Type B pancreatic cell (in vitro differentiated cells): ENCODE measurements at places on chromosomes 3 and 15. TPM values are rescaled to one million over a fixed set of nuclear protein-coding genes. Genes with fewer than 3 reads are reported as not detected.
A peak's percentile ranks its signal among the peaks of the same experiment; 100 is the strongest.

DNA sequence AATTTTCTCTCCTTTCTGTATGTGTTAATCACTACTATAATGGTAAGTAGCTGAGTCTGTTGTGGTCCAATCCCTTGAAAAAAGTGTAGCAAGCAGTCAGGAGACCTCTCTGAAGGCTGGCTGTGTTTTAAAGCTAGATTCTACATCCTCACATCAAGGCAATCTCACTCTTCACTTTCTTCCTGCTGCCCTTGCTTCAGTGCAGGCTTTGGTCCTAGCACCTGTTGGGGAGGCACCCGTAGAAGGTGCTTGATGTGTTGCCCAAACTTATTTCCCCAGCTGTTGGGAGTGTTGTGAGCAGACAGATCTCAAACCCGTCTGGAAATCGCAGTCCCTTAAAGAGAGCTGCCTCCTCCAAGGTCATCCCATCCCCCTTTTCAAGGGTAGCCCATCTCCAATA is 8.6 kb downstream of the FRMD4B start:
- DNase-seq = no peak

SH2D7 gene
- not detected in 2 replicates for total RNA-seq

DNA sequence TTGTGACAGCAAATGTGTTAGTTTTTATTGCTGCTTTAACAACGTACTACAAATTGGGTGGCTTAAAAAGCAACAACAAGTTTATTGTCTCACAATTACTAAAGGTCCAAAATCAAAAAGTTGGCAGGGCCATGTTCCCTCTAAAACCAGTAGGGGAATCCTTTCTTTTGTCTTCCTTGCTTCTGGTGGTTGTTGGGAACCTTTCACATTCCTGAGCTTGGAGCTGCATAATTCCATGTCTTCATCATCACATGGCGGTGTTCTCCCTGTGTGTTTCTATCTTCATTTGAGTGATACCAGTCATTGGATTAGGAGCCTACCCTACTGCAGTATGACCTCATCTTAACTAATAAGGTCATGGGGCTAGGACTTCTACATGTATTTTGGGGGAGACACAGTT is 7.4 kb downstream of the SPRED1 start:
- DNase-seq = no peak

SERPINI2 gene
- 0.70 TPM in 1 of 2 replicates, not detected in the other for total RNA-seq

DNA sequence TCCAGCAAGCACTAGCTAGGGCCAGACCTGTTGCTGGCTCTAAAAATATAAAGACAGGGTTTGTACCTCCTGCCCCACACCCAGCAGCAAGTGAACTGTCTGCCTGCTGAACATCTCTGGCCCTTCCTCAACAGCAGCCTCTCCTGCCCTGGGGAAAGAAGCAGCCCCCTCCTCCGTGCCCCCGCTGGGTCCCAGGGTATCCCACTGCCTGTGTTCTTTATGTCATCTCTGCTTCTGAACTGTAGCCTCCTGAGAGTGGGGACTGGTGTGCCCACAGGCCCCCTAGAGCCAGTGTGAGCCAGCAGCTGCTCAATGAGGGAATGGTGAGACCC is 54.5 kb downstream of the ACAD9 start:
- DNase-seq = peak; percentile 49

GRCh38 chr3:12255393-12255792 is 33.5 kb upstream of the PPARG start:
- no peak for DNase-seq

BRK1 gene
- 132 and 147 TPM in 2 replicates for total RNA-seq

- no peak for DNase-seq
Measured at GRCh38 chr3:177478170-177478867, 281.0 kb upstream of the TBL1XR1 start.

GRCh38 chr3:55888282-55888885 is 401.3 kb upstream of the WNT5A start:
- no peak for DNase-seq

DNA sequence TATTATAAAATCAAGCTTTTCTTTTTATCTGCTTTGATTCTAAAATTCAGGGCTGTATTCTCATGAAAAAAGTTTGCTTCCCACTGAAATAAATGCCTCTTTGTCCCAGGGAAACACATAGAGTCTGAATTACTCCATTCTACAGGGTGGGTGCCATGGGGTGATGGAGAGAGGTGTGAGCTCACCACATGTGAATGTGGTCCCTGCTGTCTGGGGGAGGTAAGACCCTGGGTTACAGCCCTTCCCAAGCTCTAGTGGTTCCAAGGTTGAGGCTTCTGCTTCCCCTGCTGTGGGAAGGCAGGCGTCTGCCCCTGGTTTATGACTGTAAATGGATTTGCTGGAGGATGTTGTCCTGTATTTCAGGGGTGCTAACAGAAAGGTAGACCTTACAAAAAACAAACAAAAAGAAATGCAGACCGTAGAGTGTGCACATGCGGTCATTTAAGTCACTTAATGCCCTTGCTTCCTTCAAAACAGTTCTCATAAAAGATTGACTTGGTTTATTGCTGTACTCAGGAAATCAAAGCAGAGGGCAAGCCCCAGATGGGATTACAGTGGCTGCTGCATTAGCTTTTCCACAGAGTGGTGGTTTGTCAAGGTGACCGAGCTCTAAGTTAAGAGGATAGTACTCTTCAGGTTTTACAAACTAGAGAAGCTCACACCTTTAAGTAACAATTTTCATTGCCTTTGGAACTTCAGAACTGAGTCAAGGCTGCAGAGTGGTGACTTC is 49.2 kb downstream of the CTDSPL start:
- no peak for DNase-seq

GRCh38 chr15:63939531-63940130 is 105.9 kb upstream of the HERC1 start:
- no peak for DNase-seq

PP2D1 gene
- total RNA-seq = not detected in 2 replicates

DNA sequence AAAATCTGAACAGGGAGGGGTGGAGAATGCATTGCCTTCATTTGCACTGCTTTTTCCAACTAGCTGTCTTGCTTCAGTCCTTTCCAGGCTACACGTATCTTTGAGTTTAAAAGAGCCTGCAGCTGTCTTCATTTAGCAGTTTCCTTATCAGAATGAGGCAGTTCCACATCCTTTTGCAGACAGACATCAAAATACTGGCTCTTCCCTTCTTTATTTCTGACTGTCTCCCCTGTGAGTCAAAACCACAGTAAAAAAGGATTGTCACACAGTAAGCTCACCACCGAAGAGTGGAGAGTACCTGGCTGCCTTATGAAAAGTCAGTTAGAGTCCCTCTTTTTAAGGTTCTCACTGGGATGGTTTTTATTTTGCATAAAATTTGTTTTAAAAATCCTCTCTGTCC is 205.5 kb upstream of the CD96 start:
- no peak for DNase-seq

CALML4 gene
- total RNA-seq = 8.9 and 9.4 TPM in 2 replicates

GRCh38 chr3:148075771-148076716 is 621.7 kb upstream of the AGTR1 start:
- DNase-seq = no peak

DNA sequence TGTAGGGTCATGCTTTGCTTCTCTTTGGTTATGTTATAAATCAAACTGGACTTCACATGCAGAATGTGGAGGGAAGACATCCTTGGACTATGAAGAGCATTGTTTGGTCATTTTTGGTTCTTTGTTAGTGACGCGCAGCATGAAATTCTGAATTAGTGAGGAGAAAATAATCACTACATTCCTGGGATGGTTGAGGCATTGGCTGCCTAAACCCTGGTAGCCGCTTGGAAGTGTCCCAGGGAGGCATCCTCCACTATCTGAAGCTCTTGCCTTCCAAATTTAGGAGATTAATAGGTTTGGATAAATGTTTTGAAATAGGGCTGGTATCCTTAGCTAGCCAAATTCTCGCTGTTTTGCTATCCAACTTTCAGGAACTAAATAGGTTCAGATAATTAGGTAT is 96.2 kb downstream of the CLSTN2 start:
- no peak for DNase-seq

- no peak for DNase-seq
Measured at GRCh38 chr3:171416061-171416460, 44.1 kb downstream of the TNIK start.

DNA sequence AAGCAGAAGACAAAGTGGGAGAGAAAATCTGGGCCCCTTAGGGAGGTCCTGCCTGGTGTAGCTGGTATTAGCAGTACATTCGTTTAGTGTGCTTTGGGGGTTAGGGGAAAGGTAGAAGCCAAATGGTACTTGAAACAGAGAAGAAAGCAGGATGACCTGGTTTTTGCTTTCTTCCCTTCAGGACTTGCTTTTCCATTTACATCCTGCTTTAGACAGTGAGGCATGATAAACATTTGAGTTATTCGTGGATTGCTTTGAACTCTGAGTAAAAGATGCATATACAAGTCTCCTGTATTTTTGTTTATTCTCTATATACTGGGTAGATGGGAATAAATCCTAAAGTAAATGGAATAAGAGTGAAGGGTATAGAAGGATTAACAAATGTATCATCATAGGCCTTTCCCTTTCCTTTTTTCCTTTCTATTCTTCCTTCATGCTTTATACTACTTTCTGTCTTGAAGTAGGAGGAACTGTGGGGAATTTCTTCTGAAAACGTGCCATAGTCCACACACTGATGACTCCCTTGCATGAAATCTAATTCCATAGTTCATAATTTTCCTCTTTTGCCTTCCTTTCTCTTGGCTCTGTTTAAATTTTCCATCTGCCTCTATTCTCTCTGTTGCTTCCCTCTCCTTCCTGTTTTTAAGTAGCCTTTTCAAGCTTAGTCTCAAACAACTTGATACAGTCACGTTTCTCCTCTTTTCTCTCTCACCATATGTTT is 139.5 kb upstream of the RBMS3 start:
- no peak for DNase-seq

DNA sequence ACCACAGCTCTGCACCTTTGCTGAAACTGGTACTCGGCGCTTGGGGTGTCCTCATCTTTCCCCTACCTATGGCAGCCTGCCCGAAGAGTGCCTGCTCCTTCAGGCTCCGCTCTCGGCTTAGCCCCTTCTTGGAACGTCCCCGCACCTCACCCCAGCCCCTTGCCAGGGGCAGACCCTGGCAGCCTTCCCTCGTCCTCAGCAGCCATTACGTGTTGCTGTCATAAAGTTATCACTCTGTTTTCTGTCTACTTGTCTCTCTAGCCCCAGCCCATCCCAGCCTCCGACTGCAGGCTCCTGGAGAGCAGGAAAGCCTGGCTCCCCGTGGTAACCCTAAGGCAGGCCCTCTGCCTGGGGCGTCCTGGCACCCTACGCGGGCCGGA is 5.1 kb upstream of the BAHD1 start:
- no peak for DNase-seq

KCNAB1 gene
- total RNA-seq = 4.0 and 6.1 TPM in 2 replicates

RBPMS2 gene
- total RNA-seq = 6.4 and 19.7 TPM in 2 replicates
